NCI-H2029 (cell line): ENCODE measurements at places on chromosomes 1 and 21.

GRCh38 chr1:180643693-180644092, 11.9 kb downstream of the XPR1 start:
- DNase-seq: peak; percentile 11

DNA sequence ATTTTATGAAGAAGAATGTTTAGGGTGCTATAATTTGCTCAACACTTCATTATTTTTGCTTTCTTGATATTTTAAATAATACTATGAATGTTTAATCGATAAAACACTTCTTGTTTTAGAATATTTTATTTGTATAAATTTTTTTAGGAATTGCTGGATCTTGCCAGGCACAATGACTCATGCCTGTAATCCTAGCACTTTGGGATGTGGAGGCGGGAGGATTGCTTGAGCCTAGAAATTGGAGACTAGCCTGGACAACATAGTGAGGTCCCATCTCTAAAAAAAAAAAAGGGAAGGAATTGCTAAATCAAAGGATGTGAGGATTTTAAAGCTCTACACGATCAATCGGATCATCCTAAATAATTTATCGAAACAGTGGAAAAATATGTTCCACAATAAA, 17.6 kb downstream of the RNF11 start:
- DNase-seq: no peak

DNA sequence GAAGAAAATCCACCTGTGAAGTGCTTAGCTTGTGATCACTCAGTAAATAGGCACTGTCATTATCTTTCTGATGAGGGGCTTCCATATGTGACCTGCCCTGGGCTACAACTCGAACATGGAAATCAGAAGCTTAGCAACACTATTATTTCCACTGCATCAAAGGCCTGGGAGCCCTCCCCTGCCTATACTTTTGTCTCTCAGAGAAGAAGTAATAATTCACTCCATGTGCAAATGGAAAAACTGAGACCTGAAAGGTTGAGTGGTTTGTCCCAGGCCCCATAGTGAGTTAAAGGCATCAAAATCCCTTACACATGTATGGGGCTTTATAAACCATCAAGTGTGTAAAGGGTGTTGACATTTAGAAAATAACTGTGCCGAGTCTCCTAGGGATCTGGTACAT, 20.9 kb downstream of the SOX13 start:
- DNase-seq: no peak

- DNase-seq: peak; percentile 18
Measured at GRCh38 chr1:20640183-20640597, 6.9 kb downstream of the PINK1 start.

GRCh38 chr1:203126151-203126865, 1.2 kb upstream of the ADORA1 start:
- DNase-seq: no peak

- no peak for DNase-seq
Measured at GRCh38 chr1:178030467-178030866, 60.6 kb upstream of the SEC16B start.

DNA sequence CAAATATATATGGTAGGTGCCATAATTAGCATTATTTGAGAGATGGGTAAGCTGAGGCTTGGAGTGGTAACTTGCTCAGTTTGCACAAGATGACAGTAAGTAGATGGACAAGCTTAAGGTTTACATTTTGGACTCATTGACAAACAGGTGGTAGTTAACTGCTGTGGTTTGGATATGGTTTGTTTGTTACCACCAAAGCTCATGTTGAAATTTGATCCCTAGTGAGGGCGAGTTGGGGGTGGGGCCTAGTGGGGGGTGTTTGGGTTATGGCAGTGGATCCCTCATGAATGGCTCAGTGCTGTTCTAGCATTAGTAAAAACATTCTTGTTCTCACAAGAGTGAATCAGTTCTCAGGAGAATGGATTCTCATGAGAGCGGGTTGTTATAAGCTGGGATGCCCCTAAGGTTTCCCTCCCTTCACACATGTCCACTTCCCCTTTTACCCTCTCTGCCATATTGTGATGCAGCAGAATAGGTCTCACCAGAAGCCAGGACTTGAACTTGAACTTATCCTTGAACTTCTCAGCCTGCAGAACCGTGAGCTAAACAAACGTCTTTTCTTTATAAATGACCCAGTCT, 6.6 kb upstream of the PRRX1 start:
- no peak for DNase-seq
